ENCODE measurements at places on chromosomes 2 and 18.

GRCh38 chr18:50560681-50561629, 1.1 kb downstream of the MAPK4 start:
- DNase-seq, result peak; percentile 56

DNA sequence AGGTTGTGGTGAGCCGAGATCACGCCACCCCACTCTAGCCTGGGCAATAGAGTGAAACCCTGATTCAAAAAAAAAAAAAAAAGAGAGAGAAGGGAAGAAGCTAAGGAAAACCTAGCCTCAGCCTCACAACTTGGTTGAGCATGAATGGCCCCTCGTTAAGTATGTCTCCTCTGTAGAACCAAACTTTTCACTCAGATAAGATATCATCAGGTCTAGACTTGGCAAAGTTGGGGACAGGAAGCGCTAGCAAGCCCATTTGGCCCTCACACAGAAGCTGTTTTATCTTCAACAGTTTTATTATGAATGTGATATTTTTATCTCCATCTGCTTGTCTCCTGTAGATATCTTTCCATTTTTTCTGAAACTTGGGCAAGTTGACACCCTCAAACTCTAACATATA, 3.5 kb upstream of the ASXL2 start:
- DNase-seq, result no peak

DNA sequence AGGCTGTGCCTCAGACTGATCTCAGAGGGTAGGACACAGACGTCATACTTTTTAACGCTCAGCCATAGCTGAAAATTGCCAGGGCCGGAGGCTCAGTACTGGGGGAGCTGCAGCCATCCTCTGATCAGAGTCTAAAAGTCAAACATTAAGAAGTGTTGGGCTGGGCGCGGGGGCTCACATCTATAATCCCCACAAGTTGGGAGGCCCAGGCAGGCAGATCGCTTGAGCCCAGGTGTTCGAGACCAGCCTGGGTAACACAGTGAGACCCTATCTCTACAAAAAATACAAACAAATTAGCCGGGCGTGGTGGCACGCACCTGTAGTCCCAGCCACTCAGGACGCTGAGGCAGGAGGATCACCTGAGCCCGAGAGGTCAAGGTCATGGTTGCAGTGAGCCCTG, 48.8 kb downstream of the FAM178B start:
- DNase-seq, result no peak

GRCh38 chr18:48958951-48959350, 8.2 kb upstream of the SMAD7 start:
- DNase-seq, result no peak

DNA sequence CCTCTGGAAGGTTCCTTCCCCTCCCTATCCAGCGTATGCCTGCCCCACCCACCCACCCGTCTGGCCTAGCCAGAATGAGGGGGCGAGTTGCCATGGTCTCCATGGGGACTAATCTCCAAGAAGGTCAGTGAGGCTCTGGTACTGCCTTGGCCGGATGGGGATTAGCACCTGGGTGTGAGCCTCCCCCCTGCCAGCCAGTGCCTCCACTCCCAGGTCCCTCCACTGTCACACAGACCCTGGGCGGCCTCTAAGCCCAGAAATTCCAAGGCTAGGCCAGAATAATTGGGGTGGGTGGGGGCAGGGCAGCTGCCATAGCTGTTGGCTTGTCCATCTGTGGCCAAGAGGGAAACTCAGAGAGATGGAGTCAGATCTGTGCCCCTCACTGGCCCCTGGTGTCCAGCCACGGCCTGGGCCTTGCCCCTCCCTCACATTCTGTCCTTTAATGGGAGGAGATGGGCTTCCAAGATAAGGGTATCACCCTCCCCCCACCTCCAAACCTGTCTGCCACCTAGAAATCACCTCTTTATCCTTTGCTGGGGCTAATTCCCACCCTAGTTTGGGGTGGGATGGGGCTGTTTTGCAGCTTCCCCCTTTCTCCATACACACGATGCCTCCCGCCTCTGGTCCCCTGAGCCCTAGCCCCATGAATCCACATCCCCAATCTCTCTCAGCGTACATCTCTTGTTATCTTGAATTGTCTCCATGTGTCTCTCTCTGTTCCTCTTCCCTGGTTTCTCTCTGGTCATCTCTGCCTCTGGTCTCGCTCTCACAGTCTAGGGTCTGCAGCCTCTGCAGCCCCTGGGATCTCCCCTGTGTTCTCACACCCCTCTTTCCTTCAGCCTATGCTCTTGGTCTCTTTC, 6.0 kb upstream of the CRYBA2 start:
- DNase-seq, result peak; percentile 66

DNA sequence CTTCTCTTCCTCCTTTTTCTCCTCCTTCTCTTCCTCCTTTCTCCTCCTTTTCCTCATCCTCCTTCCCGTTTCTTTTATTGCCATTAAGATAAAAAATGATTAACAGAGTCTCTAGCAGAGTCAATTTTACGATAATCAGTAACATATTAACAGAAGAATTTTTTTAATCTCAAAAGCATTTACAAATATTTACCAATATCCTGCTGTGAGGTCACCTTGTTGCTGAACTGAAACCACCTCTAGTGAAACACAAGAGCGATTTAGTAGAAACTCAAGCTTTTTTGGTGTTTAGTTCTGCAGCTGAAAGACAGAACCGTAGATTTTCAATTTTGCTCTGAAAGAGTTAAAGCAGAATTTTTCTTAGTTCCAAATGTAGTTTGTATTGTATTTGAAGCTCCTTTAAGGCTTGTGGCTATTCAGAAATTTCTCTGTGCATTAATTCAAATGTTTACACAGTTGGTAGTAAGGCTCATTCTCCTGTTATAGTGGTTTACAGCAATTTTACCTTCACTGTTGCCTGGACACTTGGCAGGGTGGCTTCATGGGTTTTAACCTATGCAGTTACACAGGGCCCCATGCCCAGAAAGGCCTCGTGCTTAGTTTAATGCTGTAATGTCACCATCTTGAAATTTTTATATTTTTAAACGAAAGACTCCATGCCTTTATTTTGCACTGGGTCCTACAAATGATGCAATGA, 1106.6 kb upstream of the FAM98A start:
- DNase-seq, result no peak

- DNase-seq, result no peak
Measured at GRCh38 chr2:96117701-96118588, 1.6 kb upstream of the ADRA2B start.

DNA sequence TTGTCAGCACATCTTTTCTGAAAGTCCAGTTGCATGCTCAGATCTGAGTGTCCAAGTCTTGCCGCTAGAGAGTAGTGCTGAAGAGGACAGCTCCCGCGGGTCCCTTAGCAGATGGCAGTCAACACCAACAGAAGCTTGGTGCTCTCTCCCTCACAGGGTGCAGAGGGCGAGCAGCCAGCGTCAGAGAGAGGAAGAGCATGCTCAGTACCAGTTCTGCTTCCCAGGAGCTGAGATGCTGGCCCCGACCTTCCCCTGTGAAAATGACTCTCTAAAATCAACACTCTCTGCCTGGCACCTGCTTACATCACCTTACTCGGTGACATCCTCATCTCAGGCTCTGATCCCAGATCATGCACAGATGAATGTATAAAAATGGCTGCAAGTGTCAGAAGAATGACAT, 86.0 kb upstream of the TWIST2 start:
- DNase-seq, result no peak

DNA sequence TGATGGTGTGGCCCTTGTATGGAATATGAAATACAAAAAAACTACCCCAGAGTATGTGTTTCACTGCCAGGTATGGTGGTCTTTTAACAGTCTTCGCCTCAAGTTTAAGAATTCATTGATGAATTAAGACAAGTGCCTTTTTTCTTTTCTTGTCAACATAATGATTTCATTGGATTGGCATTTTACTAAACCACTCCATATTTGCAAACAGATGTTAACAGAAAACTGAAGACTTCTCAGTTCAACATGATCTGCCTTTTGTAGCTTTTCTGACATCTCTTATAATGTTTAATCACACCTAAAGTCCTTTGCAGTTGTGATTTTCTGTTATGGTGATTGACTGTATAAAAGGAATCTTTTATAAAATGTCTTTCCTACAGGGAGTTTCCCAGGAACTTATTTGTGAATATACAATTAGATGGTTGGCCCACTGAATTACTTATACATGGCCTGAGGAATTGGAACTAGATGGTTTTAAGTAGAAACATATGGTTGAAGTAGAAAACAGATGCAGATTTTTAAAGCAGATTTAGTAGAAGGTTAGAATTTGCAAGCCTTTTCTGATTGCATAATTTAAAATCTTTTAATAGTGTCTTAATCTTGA, 39.7 kb downstream of the DYNC1I2 start:
- no peak for DNase-seq

GRCh38 chr18:41391616-41392595, 563.1 kb upstream of the PIK3C3 start:
- peak; percentile 89 for DNase-seq

- DNase-seq, result no peak
Measured at GRCh38 chr2:28506112-28506910, 10.5 kb downstream of the PLB1 start.

GRCh38 chr2:168256448-168256847, 9.1 kb upstream of the STK39 start:
- DNase-seq, result peak; percentile 19

DNA sequence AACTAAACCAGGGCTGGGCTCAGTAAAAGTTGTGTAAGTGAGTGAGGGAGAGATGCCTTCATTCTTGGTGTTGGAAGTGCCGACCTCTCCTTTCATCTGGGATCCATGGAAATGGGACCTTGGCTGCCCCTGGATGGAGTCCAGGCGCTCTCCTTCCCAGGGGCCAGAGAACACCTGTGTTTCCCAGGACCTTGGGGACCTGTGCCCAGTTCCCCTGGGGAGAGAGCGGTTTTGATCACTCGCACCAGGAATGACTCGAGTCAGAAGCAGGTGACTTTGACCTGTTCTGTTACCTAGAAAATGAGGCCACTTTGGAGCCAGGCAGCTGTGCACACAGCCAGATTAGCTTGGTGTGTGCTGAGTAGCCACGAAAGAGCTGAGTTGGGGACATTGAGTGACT, 97.3 kb downstream of the SH3BP4 start:
- peak; percentile 10 for DNase-seq

DNA sequence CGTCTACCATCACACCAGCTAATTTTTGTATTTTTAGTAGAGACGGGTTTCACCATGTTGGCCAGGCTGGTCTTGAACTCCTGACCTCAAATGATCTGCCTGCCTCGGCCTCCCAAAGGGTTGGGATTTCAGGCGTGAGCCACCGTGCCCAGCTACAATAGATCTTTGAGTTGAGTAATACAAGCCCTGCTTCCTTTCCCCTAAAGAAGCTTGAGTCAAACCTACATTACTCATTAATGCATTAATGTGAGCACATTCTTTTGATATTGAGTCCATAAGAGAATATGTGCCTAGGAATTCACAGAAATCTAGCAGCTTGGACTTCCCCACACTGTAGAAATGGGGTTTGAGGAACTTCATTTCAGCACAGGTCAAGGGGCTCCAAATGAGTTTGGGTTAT, 39.6 kb downstream of the PSMG2 start:
- DNase-seq, result no peak

DNA sequence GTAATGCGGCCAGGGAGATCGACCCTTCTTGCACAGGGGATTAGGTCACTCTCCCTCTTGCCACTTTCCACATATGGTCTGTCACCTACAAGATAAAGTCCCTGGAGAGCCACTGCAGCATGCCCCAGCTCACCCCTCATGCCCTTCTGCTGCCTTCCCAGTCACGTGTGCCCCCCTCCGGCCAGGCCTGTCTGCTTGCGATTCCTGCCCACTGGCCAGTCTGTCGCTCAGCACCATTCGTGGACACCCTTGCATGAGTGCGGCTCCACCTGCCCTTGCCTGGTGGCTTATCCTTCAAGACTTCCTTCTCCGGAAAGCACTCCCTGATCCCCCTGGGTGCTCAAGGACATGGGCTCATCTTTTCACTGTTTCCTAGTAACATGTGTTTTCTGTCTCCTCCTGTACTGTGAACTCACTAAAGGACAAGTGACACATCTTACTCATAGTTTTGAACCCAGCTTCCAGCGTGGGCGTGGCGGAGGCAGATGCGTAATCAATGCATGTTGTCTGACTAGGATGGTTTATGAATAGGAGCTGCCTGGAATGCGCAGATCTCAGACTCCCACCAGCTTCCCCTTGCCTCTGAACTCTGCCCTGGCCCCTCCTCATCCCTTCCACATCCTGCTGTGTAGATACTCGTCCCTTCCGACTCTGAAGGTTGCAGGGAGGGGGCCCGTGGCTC, 7.8 kb upstream of the NT5DC4 start:
- no peak for DNase-seq

- no peak for DNase-seq
Measured at GRCh38 chr2:71566372-71566771, 113.0 kb downstream of the DYSF start.

DNA sequence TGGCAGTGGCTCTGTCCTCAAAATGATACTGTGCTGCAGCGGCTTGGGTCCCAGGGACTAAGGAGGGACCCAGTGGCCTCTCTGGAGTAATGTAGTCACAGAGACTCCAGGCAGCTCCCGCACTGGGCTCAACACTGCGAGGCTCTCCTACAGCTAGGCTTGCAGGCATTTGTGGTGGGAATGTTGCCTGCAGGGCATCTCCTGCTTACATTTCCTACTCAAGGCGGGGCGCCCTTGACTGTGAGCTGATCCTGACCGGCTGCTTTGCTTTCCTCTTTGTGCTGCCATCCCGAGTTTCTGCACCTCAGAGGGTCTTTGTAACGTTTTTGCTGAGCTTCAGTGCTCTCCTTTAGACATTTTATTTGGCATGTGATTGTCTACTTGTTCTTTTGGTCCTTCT, 177.4 kb upstream of the FN1 start:
- DNase-seq, result no peak

- no peak for DNase-seq
Measured at GRCh38 chr2:30747206-30747605, 60.0 kb downstream of the CAPN13 start.

DNA sequence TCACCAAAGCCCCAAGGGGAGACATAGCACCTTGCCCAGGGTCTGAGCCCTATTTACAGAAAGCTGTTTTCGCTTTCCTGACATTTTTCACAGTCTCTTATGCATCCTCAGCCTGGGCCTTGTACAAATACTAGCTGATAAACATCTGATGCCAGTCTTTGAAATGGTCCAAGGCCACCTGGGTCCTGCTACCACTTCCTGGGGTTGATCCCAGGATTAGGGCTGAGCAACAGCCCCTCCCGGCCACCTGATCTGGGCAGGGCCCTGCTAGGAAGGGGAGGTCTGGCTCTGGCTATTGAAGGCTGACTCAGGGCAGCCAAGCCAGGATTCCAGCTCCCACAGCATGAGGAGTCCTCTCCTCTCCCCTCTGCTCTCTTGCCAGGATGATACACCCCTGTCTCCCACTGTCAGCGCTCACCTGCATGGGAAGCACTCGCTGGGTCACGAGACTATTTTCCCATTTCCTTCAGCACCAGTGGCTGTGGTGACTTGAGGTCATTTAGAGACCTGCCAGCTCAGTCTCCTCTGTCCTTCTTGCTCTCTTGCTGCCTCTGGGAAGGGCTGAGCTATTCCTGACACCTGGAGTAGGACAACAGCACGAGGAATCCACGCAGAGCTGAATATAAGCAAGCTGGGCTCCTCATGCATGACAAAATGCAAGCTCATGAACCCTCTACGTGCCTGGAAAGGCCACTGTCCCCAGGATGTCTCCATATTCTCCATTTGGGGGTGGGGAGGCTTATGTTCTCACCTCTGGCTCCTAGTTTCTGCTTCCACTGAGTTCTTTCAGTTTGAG, 53.0 kb upstream of the LGALSL start:
- no peak for DNase-seq

Measured in NCI-H1092 treated with DMSO at 0.1 percent for 48 hours (cell line).